Activated CD4-positive, alpha-beta T cell treated with anti-CD3 and anti-CD28 coated beads for 24 hours (primary cell): ENCODE measurements at places on chromosomes 16 and 17.

DNA sequence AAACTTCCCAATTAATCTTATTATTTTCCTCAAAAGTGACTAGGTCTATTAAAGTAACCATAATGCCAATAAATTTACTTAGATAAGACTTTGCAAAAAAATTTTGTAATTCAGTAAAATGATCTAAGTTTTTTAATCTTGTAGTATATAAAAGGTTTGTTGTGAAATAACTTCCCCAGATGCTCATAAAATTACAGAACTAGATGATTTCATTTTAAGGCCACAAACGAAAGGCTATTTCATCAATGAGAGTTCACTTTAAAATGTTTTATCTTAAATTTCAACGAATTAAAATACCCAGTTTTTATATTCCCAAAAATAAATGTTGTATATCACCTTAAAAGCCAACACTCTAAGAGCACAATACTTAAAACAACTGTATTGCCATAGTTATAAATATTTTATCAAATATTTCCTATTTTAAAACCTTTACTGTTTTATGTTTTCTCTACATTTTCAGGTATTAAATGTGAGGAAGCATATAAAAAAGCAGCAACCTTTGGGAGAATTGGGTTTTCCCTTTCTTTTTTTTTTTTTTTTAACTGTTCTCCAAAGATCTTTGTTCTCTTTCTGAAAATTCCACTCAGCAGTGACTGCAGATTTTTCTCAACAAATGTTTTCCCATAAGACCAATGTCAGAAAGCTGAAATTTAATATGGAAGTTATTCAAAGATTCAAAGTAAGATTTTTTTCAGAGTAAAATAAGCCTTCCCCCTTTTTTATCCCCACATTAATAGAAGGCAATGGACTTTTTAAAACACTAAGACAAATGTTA lies 169.9 kb downstream of the CYB561 start:
- DNase-seq = no peak

DNA sequence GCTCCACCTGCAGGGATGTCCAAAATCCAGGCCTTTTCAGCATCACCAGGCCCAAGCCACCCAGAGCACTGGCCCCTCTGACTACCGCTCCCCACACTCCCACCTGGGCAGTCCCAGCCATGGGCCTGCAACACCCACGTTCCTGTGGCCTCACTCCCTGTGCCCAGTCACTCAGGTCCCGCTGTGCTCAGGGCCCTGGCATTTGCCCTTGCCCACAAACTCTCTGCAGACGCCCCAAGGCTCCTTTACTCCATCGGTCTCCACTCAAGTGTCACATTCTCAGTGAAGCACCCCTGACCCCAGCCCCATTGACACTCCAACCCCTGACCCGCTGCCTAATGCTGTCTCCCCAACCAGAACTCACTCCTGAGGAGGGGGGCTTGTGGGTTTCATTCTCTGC lies 23.6 kb downstream of the MPG start:
- no peak for DNase-seq

DNA sequence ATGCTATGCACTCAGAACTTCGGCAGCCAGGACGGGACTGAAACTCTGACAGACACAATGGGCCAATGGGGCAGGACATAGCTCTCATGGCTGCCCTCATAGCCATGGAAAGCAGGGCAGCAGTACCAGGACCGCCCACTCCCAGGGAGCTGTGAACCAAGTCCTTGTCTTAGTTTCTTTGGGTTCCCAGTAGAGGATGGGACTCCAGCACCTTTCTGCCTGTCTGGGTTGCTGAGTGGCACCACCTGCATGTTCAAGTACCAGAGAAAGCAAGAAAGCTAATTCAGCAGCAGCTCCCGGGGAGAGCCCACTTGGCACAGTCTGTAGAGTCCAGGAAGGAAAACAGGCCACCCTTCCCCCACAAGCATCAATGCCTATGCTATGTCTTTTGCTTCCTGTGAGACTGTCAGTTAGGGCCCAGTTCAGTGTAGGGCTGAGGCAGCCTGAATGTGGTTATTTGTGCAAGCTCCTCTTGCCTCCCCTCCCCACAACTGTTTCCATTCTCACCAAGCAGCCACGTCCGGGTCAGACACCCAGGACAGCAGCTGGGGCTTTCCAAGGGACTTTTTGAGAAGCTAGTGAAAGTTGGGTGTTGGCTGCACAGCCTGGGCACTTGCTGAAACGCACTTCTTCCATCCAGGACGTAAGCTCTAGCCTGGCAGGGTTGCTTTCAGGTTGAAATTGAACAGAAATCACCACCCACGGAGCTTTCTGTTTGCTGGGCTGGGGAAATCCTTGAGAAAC lies 7.8 kb downstream of the SUPT4H1 start:
- DNase-seq = peak; percentile 76

DNA sequence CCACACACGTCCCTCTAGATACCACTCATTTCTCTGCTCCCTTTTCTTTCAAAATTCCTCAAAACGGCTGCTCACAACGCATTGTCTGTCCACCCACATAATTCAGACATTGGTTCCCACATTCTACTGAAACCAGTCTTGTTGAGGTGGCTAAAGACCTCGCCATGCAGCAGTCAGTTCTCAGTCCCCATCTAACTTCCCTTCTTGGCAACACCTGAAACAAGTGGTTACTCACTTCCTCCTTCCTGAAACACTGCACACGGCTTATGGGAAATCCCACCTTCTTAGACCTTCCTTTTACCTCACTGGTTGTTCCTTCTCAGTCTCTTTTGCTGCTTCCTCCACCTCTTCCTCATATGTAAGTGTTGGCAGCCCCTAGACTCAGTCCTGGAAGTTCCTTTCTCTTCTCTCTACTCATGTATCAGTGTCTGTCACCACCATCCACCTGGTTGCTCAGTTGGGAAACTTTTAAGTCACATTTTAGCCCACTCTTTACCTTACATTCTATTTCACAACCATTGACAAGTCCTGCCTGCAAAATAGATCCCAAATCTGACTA lies 277.1 kb downstream of the CEP112 start:
- DNase-seq = no peak

DNA sequence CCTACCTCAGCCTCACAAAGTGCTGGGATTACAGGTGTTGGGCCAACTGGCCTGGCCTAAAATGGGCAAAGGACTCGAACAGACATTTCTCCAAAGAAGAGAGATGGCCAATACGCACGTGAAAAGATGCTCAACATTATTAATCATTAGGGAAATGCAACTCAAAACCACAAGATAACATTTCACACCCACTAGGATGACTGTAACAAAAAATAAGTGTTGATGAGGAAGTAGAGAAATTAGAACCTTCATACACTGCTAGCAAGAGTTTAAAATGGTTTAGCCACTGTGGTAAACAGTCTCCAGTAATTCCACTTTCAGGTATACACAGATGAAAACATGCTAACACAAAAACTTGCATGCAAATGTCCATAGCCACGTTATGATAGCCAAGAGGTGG lies 5.7 kb downstream of the TMED6 start:
- no peak for DNase-seq

- DNase-seq = peak; percentile 68
These were observed 17.1 kb upstream of the C17orf113 start for GRCh38 chr17:42067371-42068091.

DNA sequence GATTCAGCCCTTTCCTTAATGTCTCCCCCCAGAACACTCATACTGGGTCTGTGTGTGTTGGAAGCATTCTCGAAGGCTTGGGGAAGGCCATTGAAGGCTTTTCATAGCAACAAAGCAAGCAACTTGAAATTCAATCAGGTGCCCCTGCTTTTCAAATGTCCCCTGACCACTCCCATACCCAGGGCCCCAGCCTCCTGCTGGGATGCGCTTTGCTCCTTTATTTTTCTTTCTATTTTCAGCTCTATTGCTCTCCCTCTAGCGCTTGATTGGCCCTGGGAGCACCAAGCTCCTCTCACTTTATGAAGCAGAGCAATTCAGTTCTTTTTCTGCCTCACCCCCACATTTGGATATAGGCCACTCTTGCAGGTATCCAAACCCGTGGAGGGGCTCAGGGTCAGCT lies 92.0 kb downstream of the WSCD1 start:
- DNase-seq = no peak

DNA sequence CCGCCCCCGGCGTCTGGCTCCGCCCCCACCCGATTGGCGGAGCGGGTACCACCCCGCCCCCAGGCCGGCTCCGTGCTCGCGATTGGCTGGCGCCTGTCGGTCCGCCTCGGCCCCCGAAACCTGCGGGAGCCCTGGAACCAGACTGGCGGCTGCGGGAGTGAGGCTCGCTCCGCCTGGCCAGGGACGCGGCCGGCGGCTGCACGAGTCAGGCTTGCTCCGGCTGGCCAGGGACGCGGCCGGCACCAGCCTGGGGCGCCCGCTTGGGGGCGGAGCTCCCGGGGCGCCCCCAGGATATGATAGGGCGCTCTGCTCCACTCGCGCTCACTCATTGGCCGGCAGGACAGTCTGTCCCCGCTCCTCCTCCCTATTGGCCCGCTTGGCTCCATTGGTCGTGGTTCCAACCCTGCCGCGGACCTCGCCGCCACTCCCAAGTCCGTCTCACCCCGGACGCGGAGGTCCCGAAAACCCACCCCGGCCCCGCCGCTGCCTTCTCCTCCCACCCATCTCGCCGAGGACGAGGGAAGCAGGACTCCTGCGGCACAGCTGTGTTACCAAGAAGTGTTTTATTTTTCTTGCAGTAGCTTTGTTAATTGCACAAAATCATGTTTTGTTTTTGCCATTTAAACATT lies 340 bp upstream of the ROGDI start:
- DNase-seq = peak; percentile 85

GRCh38 chr17:81431545-81432482 lies 36.6 kb downstream of the BAHCC1 start:
- DNase-seq = no peak

DNA sequence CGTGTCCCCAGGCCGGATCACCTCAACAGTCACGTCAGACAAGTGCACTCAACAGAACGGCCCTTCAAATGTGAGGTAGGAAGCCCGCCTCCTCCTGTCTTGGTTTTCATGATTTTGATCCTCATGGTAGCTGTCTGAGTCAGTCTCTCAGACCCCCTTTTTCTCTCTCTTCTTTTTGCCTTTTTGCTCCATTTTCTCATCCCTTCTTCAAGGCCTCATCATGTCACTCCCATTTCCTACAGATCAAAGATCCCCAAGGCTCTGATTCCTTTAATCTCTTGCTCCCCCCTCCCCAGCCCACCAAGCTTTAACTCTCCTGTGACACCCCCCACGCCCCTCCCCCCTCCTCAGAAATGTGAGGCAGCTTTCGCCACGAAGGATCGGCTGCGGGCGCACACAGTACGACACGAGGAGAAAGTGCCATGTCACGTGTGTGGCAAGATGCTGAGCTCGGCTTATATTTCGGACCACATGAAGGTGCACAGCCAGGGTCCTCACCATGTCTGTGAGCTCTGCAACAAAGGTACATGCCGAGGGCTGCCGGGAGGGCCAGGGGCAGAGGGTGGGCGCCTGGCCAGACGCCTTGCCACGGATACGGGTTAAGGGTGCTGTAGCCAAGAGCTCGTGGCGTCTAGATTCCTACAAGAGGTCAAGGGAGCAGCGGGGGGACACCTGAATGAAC lies 2.0 kb downstream of the MAZ start:
- no peak for DNase-seq

DNA sequence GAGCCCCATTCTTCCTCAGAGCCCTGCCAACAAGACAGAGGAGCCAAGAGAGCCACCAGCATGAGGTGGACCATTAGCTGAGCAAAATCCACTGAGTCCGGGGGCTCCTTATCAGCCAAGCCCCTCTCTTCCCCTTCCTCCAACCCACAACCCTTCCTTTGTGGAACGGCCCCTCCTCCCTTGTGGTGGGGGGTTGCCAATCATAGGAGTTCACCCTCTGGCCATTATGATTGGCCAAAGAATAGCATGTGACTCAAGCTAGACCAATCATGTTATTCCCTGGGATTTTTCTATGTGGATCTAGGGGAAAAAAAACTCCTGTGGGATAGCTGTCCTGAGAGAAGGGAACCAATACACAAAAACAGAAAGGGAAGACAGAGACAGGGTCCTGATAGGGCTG lies 120.5 kb downstream of the C16orf95 start:
- DNase-seq = no peak

- DNase-seq = no peak
These were observed at the start of gene NOL3 for GRCh38 chr16:67170168-67170948. NOL3 (plus strand) TSS chr16:67170538.

DNA sequence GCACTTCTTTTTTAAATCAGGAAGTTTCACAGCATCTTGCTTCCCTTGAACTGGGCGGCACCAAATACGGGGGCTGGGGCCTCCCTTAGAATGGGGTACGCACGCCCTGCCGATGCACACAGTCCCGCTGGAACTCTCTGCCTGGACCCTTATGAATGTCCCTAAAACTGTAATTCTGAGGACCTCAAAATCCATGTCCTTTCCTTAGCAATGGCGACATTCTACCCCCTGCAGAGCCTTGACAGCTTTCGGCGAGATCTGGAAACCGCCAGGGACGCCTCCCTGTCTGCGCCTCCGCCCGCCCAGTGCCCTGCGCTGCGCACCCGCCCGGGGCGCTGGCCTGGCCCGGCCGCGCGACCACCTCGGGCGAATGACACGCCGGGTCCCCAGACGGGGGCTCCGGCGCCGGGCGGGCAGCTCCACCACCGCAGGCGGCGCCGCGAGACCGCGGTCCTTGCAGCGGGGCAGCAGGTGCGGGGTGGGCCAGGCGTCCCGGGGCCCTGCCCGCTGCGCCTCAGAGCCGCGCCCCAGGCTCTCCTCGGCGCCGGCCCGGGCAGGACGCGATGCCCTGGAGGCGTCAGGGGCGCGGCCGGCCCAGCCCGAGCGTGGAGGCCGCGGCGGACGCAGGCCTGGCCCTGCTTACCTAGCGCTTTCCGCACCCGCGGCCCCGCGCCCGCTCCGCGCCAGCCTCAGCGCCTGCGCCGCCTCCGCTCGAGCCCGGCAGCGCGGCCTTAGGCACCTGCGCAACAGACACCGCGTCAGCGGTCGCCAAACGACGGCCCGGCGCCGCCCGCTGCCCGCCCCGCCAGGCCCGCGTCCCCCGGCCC lies 548 bp downstream of the HAGH start:
- DNase-seq = peak; percentile 56

GRCh38 chr16:22929461-22929860 lies 115.5 kb downstream of the HS3ST2 start:
- no peak for DNase-seq
